ENCODE measurements at places on chromosomes 1 and 21. TPM values are rescaled to one million over a fixed set of nuclear protein-coding genes. Genes with fewer than 3 reads are reported as not detected.

KRTAP19-1 gene
- total RNA-seq, result 11.4 TPM

PCNT gene
- 27.8 TPM for total RNA-seq

S100A2 gene
- total RNA-seq, result 71.6 TPM

EXO1 gene
- 5.9 TPM for total RNA-seq

Data from skin of body (tissue), 3 donors.